Hepatic stellate cell (primary cell): ENCODE measurements at places on chromosomes 2 and 18.
A peak's percentile ranks its signal among the peaks of the same experiment; 100 is the strongest.

GRCh38 chr2:232688201-232688600, 8.9 kb upstream of the GIGYF2 start:
- DNase-seq = no peak

- DNase-seq = no peak
These were observed 61.8 kb downstream of the EVA1A start for GRCh38 chr2:75498907-75499306.

GRCh38 chr18:50679056-50679455, 119.2 kb downstream of the MAPK4 start:
- DNase-seq = no peak

GRCh38 chr2:215071676-215072075, 66.8 kb downstream of the ABCA12 start:
- DNase-seq = no peak

DNA sequence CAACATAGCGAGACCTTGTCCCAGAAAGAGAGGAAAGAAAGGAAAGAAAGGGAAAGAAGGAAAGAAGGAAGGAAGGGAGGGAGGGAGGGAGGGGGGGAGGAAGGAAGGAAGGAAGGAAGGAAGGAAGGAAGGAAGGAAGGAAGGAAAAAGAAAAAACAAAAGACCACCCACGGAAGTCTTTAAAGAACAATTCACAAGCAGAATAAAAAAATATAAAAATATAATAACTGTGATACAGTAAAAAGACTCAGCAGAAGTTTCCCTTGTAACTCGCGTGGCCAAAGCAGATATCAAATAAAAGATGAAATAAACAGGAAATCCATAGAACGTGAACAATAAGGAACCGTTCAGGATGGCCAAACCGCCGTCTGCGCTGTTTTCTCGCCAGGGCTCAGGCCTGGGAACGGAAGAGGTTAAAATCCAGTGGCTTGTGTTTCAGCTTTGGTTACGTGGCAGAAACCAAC, 1.2 kb upstream of the SLC1A4 start:
- DNase-seq = no peak

GRCh38 chr2:99348173-99348572, 11.0 kb downstream of the EIF5B start:
- no peak for DNase-seq

DNA sequence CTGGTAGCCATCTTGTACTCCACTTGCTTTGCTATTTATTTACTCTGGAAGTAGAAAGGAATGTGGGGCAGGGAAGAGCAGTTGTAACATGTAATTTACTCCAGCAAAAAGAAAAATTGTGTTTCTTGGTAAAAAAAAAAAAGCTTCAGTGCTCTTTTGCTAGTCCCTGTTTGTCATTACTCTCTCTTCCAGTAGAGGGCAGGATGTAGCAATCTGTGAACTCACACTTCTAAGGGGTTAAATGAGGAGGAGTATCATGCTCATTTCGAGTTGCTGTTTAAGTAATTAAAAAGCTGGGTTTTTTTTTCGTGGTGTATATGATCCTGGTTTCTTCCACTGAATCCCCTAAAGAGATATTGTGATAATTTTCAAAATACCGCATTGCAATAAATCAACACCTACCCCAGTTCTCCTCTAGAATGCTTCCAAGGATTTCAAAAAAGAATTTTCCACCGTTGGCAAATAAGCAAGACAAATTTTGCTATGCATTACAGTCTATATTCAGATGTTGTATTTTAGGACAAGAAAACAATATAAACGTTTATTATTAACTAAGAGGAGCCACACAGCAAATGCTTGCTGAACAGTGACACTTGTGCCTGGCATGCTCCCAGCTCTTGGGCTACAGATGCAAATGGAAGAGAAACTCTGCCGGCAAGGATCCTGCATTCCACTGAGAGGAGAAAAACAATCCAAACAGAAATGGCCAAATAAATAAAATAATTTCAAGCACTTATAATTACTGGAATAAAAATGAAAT, 261.6 kb downstream of the ASXL3 start:
- DNase-seq = peak; percentile 8

- DNase-seq = no peak
These were observed 4.7 kb upstream of the TEX261 start for GRCh38 chr2:70999362-70999761.

GRCh38 chr2:62738981-62739936, 33.7 kb downstream of the EHBP1 start:
- no peak for DNase-seq

DNA sequence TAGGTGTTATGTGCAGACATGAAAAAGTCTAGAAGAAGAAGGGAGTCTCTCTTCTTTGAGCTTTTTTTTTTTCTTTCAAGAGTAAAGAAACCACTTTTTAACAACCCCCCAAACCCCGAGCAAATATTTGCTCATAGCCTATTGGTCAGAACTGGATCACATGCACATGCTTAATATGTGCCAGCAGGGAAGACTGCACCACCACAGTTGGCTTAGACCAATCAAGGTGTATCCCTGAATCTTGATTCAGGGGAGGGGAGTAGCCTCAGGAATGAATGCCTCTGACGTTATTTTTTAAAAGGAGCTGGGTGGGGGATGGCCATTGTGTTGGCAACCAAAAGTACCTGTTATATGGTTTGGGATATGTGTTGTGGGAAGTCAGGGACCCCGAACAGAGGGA, 171.4 kb upstream of the NABP1 start:
- no peak for DNase-seq

DNA sequence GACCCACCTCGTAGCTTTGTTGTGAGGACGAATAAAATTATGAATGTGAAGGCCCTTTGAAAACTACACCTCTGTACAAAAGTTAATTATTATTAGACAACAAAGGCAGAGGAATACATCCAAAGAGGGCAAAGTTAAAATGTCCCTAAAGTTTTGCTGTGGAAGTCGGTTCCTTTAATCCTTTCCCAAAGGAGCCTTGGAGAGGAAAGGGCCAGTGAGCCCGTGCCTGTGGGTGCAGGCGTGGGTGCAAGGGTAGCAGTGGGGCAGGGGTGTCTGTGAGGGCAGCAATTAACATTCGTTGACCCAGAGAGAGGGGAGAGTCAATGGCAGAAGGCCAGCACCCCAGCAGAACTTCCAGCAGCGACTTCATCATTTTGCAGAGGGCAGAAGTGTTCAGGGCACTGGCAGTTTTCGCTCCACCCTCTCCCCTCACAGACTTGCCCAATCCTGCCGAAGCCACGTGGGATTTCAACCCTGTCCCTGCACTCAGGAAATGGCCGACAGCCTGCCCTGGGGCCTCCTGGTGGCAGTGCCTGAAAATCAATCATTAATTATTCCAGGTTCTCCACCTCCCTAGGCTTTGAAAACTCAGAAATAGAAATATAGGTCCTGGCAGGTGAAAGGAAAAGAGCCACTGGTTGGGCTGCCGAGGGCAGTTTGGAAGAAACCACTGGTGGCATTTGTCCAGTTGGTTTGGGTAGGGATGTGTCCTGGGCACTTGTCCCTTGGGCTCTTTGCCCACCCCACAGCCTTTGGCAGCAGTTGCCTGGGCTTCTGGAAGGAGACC, 4.2 kb upstream of the PAX8 start:
- DNase-seq = peak; percentile 38

- no peak for DNase-seq
These were observed 305.9 kb downstream of the ARHGAP15 start for GRCh38 chr2:143435131-143435530.
